ENCODE measurements at places on chromosomes 5 and 9.

DNA sequence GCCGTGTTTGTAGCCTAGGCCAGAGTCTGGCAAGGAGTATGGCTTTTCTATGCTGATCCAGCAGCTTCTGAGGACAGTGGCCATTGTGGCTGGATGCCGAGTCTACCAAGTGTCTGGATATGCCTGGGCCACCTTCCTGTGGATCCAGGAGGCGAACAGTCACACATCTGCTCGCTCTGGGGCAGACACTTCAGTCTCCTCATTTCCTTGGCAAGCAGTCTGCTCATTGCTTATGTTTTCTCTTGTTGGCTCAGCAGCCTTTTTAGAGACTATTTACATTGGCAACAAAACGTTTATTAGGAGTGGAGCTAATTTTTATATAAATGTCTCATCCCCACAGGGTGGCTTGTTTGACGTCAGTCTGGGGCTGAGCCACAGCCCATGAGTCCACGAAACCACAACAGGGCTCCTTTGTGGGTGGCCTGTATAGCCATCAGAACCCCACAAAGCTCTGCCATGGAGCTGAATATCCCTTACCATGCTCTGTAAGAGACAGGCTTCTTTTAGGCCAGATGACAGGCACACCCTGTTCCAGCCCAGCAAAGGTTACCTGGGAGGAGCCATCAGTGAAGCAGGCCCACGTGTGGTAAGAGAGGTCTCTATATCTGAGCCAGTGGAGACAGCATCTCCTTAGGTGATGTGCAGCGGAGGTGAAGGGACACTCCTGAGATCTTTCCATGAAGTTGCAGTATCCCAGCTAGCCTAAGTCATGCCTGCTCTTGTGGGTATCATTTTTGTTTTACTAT lies 221.7 kb downstream of the DIRAS2 start:
- no peak for DNase-seq

DNA sequence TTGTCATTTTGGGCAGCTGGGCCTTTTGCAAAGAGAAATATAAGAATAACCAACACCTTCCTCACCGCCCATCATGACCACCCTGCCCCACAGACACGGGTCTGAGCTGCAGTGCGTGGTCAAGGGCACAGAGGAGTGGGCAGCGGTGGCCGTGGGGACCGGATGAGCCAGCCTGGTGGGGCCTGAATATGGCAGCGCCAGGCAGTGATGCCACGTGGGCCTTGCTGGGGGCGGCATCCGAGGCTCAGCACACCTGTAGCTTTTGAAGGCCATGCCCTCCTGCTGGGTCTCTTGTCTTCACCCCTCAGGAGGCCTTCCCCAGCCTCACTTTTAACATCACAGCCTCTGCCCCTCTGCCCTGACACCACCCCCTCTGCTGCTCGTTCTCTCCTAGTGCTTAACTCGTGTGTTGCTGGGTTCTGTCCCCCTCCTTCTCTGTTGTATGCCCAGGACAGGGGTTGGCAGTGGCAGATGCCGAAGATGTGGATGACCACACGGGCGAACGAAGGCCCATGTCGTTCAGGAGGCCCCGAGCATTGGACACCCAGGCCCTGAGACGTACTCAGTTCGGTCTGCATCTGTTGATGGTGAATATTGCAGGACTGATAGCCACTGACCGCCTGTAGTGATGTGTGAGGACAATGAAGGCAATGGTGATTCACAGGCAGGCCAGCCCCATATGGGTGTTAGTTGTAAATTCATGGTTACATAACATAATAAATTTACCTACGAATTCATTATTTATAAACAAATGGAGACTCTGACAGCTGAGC lies 46.0 kb downstream of the AHRR start:
- DNase-seq, result no peak

DNA sequence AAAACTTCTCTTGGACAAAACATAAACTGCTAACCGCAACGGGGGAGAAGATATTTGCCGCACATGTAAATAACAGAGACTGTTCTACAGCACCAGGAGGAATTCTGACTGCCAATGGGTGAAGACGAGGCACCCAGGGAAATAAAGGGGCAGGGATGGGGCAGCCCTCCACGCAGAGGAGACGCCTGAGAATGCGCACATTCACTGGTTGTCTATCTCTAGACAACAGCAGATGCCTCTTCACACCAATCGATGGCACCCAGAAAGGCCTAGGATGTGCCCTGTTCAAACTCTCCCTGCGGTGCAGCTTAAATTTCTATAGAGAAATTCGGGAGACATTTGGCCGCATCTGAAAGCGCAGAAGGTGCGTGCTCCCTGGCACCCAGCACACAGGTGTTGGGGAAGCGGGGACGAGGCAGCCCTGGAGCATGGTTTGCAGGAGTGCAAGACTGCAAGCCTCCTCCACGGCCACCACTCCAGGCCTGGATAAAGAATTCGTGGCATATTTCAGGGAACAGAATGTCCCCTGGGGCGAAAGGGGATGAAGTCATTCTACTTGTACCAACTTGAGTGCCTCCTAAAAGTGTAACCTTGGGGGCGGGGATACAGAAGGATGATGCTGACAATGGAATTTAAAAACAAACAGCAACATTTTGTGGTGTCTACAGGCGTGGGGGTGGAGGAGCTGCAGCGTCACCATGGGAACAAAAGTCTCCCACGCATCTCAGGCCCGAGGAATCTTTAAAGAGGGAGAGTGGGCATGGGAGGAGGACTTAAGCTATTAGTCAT lies 6.3 kb upstream of the IRX2 start:
- DNase-seq, result peak; percentile 22

DNA sequence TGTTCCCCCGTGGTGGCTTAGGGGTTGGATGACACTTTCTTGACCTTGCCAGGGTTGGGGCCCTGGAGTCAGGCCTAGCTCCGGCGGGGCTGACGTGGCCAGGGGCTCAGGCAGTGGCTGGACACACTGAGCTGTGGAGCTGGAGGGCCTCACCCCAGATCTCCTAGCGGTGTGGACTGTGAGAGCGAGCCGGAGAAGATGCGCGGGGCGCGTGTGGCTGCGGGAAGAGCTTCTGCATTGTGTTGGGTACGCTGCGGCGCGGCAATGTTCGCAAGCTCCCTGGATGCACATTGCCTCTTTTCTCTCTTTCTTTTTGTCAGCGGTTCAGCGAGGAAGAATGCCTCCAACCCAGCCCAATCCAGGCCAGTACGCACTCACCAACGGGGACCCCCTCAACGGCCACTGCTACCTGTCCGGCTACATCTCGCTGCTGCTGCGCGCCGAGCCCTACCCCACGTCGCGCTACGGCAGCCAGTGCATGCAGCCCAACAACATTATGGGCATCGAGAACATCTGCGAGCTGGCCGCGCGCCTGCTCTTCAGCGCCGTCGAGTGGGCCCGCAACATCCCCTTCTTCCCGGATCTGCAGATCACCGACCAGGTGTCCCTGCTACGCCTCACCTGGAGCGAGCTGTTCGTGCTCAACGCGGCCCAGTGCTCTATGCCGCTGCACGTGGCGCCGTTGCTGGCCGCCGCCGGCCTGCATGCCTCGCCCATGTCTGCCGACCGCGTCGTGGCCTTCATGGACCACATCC lies 4.8 kb downstream of the NR2F1 start:
- DNase-seq, result peak; percentile 59

- DNase-seq, result peak; percentile 82
These were observed 50.3 kb upstream of the PSD2 start for GRCh38 chr5:139745132-139745799.

DNA sequence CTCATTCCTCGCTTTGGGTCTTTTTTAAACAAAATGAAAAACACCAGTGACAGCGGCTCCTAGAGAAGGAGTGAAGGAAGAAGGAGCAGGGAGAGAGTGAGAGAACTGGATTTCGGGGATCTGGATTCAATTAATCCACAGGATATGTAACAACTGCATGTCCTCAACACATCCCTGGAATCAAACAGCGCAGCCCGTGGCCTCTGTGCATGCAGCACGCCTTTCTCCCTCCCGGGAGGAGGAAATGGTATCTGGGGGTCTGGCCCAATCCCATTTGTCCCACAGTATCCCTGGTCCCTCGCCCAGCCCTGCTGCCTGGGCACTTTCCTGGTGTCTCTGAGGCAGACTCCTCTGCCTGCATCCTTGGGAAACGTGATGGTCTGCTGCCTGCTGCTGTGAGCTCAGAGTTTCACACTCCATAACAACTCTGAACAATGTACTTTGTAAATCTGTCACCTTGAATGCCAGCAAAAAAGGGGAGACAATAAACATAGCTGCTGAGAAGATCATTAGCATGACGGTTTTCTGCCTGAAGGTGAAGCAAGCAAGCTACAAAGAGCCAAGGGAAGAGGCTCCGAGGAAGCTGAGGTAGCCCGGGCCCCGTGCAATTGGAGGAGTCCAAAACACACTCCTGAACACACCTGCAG lies 56.1 kb downstream of the PTCH1 start:
- peak; percentile 41 for DNase-seq

GRCh38 chr5:143080982-143081381 lies 310.8 kb downstream of the ARHGAP26 start:
- no peak for DNase-seq

Measured in IMR-90 (cell line).